ENCODE measurements at places on chromosomes 6 and 20. TPM values are rescaled to one million over a fixed set of nuclear protein-coding genes. Genes with fewer than 3 reads are reported as not detected.

The CLPSL2 gene
- total RNA-seq: not detected

DNA sequence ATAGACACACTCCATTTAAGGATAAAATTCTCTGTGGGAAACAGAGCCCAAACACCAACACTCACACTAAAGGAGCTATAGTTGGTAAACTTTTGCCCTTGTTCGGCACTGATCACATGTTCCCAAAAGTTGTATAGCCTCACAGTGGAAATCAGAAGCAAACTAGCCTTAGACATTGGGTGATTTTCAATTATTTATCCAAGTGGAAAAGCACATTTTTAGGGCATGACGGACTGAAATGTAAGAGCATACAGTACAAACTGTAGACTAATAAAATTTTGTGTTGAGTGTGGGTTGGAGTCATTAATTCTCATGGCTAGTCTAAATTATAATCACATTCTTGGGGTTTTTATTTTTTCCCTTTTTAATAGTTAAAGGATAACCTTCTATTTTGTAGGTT is 202.4 kb downstream of the MOXD1 start:
- no peaks in the 10 kb centered on the region for H3K27me3 ChIP-seq
- H3K27ac ChIP-seq: no peak overlapping the region
- H3K36me3 ChIP-seq: no peaks in the 10 kb centered on the region
- H3K4me3 ChIP-seq: no peak overlapping the region
- H3K4me1 ChIP-seq: no peaks in the 10 kb centered on the region

DNA sequence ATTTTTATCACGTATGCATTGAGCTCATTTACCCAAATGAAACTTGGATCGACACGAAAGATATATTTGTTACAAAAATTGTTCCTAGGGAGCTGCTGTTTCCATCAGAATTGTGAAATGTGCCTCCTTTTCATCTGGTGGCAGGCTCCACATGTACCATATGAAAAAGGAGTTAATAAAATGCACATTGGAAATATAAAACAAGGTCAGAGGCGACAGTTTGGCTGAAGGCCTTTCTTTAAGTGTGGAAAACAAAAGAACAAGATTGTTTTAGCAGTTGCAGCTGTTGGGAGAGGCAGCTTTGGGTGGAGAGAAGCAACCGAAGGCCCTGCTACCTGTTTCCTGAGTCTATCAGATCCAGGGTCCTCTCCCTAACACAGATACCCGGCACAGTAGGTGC is 334.5 kb upstream of the NT5E start:
- no peaks in the 10 kb centered on the region for H3K36me3 ChIP-seq
- H3K4me3 ChIP-seq: no peak overlapping the region
- DNase-seq: no peak
- H3K4me1 ChIP-seq: no peaks in the 10 kb centered on the region

DNA sequence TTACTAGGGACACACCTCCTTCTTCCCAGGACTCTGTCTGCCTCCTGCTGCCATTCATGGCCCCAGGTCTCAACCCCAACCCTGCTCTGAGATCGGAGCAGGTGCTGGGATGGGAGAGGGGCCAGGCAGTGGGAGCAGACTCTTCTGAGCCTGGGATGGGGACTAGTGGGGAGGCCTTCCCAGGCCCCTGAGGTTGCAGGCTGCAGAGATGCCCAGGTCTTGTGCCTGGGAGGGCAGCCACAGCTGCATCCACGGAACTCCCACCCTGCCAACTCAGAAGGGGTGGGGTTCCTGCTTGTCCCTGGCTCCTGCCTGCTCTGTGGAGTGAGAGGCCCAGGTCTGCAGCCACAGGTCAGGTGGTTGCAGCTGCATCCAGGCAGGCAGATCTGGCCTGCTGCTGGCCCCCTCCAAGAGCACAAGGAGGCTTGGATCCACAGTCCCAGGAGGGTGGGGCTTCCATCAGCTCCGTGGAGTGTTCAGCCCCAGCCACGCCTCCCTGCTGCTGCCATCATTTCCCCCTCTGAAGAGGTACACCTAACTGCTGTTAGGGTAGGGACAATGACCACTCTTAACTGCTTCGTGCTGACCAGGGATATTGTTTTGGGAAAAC is 2.9 kb upstream of the SLC22A1 start:
- H3K4me1 ChIP-seq: no peaks in the 10 kb centered on the region
- no peaks in the 10 kb centered on the region for H3K27me3 ChIP-seq
- H3K27ac ChIP-seq: no peak overlapping the region
- no peak for DNase-seq

The ELOVL2 gene
- total RNA-seq: not detected

Measured in CD4-positive, alpha-beta memory T cell (primary cell).